ENCODE measurements at places on chromosomes 7 and 10. TPM values are rescaled to one million over a fixed set of nuclear protein-coding genes. Genes with fewer than 3 reads are reported as not detected.

DNA sequence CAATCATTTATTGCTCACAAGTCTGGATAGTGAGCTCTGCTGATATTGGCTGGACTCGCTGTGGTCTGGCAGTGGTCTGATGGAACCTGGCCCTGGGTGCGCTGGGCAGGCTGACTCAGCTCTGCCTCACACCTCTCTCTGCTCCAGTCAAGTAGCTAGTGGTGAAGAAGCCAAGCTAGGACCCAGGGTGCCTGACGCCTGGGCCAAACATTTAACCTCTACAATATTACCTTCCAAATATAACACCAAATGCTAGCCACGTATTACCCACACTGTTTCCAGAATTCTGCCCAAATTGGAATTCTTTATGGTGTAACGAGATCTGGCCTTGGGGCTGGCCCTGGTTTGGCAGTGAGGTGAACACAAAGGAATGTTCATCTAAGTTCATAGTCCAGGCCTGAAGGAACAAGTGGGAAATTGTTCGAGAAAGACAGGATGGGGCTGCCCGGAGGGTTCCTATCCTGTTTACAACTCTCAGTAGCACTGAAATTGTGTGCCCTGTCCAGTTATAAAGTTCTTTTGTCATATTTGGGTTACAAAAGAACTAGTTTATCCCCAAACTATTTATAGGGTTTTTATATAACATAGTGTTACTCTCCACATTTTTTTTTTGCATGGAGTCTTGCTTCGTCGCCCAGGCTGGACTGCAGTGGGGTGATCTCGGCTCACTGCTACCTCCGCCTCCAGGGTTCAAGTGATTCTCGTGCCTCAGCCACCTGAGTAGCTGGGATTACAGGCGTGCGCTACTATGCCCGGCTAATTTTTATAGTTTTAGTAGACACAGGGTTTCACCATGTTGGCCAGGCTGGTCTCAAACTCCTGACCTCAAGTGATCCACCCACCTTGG, 16.3 kb downstream of the OR2AE1 start:
- no peak for DNase-seq

- DNase-seq, result no peak
These were observed 103.5 kb upstream of the PDLIM1 start for GRCh38 chr10:95394161-95394880.

DNA sequence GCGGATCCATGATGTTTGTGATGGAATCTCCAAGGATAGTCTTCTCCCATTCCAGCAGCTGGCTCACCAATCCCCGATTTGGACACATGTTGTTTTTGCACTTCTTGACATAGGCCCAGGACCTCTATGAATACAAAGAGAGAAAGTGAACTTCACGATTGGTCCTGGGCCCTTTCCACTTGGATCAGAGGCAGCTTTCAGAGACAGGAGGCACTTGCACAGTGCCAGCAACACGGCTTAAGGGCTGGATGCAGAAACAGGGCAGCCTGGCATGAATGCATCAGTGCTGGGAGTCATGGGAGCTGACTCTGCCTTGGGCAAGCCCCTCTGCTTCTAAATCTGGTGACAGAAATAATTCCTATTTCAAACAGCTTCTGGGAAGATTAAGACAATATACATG, 2.1 kb upstream of the TMEM120A start:
- no peak for DNase-seq

GRCh38 chr10:132448248-132448731, 51.3 kb downstream of the PWWP2B start:
- no peak for DNase-seq

The CADPS2 gene
- not detected for total RNA-seq

DNA sequence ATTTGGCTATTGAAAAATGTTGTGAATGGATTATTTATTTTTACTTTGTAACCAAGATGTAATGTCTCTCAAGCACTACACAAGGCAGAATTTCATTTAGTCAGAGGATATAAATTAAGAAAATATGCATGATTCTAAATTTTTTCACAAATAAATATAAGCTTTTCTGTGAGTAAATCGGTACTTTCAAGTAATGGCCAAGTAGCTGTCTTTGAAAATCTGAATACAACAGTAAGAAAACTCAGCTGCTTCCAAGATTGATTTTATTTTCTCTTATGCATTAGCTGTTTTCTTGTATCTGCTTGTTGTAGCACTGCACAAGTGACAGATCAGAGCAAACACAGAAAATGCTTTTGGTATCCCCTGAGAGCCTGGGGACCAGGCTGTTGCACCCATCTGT, 998.5 kb upstream of the GHITM start:
- DNase-seq, result no peak

DNA sequence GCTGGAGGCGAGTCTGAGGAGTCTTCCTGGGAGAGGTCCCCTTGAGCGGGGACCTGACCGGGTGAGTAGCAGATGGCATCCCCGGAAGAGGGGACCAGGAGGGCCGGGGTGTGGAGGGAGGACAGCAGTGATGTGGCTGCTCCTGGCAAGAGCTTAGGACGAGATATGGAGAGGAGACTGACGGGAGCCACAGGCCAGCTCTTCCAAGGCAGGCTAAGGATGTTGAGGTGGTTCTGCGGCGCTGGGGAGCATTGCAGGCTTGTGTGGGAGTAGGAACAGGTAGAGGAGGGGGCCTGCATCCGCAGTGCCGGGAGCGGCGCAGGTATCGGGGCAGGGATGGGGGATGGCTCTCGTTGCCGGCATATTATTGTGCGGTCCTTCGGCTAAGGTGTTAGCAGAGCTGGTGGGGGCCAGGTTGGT, 76.7 kb upstream of the ANLN start:
- DNase-seq, result no peak

The CHST3 gene
- total RNA-seq, result not detected

The C10orf90 gene
- total RNA-seq, result not detected

The KIAA1549 gene
- total RNA-seq, result 0.39 TPM

The CPED1 gene
- not detected for total RNA-seq

GRCh38 chr10:94023906-94024305, 30.2 kb downstream of the PLCE1 start:
- no peak for DNase-seq

GRCh38 chr10:92590623-92591549, 2.0 kb upstream of the KIF11 start:
- DNase-seq, result no peak

GRCh38 chr7:10612950-10613349, 360.7 kb upstream of the PHF14 start:
- DNase-seq, result no peak

- DNase-seq, result no peak
These were observed 7.3 kb upstream of the ELFN1 start for GRCh38 chr7:1662767-1663166.

DNA sequence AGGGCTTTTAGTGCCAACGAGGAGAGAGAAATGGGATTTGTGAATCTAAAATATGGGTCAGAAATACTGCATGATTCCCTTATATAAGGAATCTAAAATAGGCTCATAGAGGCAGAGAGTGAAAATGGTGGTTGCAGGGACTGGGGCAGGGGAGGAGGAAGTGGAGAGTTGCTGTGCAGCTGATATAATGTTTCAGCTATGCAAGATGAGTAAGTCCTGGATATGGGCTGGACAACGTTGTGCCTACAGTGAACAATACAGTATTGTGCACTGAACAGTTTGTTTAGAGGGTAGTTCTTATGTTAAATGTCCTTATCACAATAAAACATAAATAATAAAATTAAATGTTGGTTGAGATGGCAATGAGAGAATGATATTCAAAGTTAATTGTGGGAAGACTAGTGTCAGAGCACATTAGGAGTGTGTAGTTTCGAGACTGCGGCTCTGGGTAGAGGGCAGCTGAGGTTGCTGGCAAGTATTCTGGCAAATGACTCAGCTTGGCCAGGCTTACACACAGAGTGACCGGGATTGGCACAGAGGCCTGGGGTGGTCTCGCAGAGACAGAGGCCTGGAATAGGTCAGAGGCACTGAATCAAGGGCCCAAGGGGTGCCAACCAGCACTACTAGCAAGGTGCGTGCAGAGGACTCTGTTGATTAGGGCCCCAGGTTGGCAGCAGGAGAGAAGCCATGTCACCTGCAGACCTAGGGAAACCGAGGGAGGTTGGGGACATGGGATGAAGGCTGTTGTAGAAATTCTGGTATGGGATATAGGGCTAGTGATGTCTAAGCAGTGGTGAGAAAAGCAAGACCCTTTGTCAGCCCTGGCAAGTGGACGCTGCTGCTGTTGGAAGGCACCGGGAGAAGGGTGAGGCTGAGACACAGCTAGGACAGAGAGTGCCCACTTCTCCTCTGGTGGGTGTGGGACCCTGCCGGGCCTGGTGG, 2.8 kb upstream of the DEPP1 start:
- DNase-seq, result no peak

The AKR1D1 gene
- not detected for total RNA-seq

GRCh38 chr7:137609500-137609899, 237.3 kb downstream of the DGKI start:
- DNase-seq, result no peak

- no peak for DNase-seq
These were observed 29.3 kb downstream of the CRCP start for GRCh38 chr7:66143876-66144332.

The TBXAS1 gene
- 1.6 TPM for total RNA-seq

- no peak for DNase-seq
These were observed 166.4 kb upstream of the PPP1R3A start for GRCh38 chr7:114085313-114085591.

GRCh38 chr10:119546009-119546408, 3.5 kb upstream of the RGS10 start:
- DNase-seq, result no peak

The ZNF746 gene
- 24.4 TPM for total RNA-seq

DNA sequence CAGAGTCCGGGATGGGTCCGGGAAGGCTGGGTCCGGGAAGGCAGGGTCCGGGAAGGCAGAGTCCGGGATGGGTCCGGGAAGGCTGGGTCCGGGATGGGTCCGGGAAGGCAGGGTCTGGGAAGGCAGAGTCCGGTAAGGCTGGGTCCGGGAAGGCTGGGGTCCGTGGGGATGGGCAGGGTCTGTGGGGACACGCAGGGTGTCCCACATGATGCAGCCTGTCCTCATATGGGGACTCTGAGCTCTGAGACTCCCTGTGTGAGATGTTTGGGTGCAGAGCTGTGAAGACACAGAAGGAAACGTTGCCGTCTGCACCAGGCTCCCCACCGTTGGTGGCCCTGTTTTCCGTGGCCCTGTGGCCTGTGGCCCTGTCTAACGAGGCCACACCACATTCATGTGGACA, 45.7 kb upstream of the ADGRA1 start:
- DNase-seq, result no peak

DNA sequence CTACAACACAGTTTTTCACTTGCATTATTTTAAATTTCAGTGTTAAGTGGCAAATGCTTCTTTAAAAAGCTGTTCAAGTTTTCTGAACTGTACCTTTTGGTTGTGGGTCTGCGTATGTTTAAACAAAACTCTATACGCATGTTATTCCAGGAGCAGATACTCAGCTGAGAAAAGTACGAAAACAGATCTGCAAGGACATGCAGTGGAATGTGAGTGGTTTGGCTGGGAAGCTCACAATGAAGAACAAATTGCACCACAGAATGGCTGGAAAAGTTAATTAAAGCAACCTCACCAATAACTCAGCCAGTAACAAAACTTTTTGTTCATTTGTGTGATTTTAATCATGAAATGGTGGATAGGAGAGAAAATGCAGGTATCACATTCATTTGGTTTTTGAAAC, 17.6 kb downstream of the GLI3 start:
- DNase-seq, result no peak

The MBL2 gene
- total RNA-seq, result not detected

All from naive thymus-derived CD8-positive, alpha-beta T cell (primary cell).